ENCODE measurements at places on chromosomes 7 and 10.

DNA sequence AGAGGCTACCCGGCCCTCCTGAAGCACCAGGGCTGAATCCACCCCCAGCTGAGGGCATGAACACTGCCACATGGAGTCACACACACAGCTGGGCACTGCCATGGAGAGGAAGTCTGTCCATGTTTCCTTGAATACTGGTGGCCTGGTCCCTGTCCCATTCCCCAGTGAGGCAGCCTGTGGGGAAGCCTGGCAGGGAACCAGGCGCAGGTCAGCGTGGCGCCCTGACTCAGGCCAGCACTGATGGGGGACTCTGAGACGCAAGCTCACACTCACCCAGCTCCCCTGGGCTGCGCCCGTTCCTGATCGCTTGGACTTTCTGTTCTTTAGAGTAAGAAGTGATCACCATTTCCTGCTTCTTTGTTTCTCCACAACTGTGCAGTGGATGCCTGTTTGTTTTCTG is 128.3 kb downstream of the EGFR start:
- DNase-seq = no peak

- DNase-seq = no peak
Observed at GRCh38 chr7:151142686-151143040, 24.8 kb downstream of the GBX1 start.

- no peak for DNase-seq
Observed at GRCh38 chr7:105585850-105586500, 4.7 kb upstream of the EFCAB10 start.

DNA sequence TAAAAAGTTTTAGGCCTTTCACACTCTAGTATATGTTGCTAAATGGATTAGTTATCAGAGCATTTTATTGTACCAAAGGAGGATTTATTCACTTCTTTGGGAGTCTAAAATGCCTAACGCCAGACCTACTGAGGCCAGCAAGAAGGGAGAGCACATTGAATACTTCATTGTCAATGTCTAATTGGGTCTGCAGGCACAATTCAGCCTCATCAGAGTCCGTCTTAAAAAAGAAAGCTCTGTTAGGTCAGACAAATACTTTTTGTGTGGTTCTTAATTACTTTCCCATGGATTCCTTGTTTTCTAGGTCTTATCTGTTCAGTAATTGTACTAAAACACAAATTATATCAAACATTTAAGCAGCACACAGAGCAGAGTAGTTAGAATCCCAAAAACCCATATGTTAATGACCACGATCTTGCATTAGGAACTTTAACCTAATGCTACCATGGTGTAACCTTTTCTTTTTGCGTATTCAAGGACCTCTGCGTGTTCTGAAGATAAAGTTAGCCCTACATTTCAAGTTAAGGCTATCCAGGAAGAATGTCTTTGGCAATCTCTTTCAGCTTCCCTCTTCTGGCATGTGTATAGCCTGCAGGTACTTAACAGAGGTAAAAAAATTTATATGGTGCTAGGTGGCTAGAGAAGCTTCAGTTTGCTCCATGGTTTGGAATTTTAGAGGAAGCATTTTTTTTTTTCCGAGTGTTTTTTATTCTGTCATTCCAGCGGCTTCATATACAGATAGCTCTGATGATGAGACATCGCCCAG is 45.7 kb upstream of the STRIP2 start:
- DNase-seq = no peak

DNA sequence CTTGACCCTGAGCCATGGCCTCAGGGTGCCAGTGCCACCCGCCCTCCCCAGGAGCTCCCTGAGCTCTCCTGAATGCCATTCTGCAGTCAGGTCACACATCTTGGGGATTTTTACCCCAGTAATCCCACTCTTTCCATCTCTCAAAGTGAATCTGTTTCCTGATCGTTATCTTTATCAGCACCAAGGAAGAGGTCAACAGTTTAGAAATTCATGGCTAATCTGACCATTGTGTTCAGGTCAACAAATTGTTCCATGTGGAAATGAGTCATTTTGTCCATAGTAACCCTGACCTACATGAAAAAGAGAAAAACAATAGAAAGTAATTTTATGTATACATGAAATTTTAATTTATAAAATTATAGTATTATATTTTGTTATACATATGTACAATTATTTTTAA is 28.8 kb upstream of the ZNF488 start:
- no peak for DNase-seq

DNA sequence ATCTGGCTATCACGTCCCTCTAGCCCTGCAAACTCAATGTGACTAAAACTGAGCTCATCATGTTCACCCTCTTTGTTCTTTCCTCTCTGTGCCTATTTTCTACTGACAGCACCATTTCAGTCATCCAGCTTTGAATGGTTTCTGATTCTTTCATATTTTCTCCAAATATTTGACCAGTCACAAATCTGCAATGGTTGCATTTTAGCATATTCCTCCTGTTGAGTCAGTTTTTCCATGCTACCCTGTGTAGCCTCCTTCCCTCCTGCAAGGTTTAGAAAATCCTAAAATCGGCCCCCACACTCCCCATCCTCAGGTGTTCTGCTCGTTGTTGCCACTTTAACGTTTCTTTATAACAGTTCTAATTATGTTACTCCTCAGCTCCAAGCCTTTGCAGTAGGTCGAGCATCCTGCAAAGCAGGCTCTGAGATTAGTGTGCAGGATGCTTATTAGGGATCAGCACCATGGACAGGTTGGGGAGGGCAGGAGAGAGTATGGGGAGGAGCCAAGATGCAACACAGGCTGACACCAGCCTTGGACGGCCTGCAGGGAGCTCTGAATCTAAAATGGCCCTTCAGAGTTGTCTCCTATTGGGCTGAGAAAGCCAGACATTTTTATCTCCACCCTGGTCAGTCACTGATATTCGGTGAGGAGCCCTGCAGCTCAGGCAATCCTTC is 531.0 kb upstream of the COBL start:
- DNase-seq = no peak

- DNase-seq = no peak
Observed at GRCh38 chr7:6376820-6377219, 70.9 kb downstream of the DAGLB start.

DNA sequence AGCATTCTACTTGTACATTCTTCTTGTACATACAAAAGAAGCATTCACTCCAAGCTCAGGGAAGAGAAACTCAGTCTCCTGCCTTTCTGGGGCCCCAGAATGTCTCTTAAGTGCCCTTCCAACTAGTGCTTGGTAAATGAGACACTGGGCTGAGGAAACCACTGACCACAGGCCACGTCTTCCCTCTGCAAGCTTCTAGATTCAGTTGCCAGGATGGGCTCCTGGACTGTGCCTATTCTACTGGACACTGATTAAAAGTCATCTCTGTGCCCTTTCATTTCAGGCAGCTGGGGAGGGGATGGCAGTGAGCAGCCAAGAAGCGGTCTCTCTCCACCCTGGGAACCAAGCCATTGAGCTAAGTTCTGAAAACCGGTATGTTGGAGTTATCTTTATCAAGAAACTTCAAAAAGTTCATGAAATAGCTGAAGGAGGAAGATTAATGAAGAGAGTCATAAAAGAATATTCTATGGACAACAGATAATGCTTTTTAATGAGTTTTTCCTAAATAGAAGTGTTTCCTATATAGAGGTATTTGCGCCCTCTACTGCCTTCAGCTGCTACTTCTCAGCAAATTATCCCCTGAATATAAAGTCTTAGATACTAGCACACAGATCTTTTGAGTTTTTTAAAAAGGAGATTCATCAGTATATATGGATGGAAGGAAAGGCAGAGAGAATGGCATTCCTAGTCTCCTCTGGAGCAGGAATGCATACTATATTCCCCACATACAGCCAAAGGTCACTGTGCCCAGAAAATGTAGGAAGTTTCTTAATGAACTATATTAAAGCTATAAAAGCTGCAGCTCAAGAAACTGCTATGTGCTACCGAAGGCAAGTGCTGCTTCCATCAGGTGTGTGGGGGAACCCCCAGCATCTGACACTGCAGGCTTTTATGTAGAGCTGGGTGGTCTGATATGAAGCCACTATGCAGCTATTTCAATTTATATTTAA is 8.4 kb upstream of the IFIT1B start:
- DNase-seq = no peak

DNA sequence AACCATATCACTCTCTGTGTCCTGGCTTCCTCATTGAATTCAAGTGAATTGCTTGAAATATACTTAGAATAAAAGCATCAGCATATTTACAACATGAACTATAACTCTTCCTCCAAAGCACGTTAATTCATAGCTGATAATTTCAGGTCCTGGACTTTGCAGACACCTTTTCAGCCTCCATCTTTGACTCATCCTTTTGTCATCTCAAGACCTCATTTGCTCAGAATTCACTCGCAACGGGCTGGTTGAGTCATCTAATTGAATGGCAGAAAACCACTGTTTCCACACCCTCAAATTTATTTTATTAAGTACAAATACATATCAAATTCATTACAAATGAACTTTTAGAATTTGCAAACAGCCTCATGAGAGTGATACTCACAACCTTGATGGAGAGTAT is 545.7 kb downstream of the GATA3 start:
- no peak for DNase-seq

GRCh38 chr7:91031757-91032156 is 232.5 kb upstream of the FZD1 start:
- DNase-seq = no peak

DNA sequence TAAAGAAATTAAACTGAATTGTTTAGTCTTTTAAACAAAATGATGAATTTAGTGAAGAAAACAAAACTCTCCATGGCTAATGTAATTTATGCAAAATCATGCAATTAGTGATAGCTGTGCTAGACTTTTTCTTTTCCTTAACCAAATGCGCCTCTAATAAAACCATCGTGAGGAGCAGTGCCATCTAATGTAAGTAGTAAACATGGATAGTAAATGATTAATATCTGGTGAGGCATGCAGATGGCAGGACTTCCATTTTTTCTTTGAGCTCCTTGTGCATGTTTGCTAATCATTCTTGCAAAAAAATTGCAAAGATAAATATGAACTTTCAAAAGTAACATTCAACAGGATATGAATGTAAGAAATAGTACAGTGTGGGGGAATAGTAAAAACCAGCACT is 2.3 kb downstream of the INSYN2A start:
- DNase-seq = no peak

DNA sequence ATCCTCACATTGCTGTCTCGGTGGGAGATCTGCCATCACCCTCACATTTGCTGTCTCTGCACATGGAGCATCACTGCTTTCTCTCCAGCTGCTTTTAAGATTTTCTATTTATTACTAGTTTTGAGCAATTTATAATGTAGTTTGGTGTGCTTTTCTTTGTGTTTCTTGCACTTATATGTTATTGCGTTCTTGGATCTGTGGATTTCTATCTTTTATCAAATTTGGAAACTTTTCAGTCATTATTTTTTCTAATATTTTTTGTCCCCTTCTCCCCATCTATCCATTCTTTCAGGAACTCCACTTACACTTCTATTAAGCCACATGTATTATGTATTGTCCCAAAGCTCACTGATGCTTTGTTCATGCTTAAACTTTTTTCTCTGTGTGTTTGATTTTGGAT is 108.9 kb downstream of the FOXL3 start:
- no peak for DNase-seq

DNA sequence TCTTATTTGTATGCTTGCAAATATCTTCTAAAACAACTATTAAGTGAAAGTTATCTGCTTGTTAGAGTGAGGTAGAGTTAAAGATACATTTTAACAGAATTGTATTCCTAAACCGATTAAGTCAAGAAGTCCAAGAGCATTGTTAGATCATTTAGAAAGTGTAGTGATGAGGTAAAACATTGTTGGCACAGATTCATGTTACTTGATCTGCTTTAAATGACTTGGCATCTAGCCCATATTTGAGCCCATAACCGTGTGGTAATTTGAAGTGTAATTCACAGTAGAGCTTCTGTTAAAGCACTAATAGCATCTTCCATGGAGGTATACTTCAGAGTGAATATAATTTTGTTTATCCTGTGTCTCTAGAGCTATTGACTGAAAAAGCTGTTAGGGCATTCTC is 62.1 kb downstream of the PTEN start:
- peak; percentile 26 for DNase-seq

DNA sequence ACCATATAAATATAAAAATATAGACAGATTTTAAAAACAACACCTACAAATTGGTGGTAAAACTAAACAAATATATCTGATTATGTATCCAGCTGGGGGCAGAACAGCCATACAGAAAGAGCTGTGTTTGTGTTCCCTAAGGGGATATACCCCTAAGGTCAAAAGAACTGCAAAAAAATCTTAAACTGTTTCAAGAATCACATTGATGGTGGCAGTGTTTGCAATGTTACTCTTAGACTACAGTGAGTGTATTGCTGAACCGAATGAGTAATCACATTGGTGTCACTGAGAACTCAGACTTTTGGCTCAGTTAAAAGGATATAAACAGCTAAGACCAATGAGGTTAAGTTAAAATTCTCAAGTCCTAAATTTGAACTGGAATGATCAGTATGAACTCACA is 27.1 kb upstream of the PTPRN2 start:
- no peak for DNase-seq

GRCh38 chr10:128186959-128187787 is 61.0 kb upstream of the MKI67 start:
- no peak for DNase-seq

DNA sequence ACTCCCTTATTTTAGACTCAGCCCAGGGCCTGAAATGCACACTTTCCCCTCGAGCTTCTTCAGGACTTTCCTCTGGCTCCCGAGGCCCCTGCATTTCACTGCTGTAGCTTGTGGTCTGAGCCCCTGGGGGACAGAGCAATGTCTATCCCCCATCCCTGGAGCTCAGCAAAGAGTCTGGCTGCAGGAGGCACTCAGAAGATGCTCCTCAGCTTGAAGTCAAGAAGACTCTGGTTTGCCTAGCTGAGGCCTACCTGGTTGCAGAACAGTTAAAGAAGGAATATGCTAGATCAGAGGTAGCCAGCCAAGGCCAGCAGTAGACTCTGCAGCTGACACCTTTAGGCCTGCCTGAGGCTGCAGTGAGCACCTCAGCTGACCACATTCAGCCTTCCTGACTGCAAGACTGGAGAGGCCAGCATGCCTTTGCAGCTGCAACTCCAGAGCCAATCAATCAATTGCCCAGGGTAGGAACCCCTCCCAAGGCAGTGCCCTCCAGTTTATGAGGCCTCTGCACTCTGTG is 36.9 kb upstream of the IKZF1 start:
- no peak for DNase-seq

GRCh38 chr10:62433181-62433692 is 59.1 kb downstream of the ZNF365 start:
- no peak for DNase-seq

DNA sequence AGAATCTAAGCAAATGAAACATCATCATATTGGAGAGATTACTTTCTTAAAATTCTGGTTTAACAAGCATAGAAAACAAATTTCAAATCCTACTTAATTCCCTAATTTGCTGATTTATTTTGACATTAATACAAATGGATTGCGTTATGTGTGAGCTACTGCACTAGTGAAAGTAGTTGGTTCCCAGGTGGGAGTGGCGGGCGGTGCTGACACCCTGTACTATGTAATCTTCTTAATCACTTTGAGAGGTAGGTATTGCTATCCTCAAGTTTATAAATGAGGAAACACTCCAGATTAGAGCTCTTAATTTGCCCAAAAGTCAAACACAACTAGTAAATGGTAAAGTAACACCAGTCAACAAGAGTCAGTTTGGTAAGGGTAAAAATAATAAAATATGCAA is 131.1 kb downstream of the ELAPOR2 start:
- DNase-seq = no peak
